ENCODE measurements at places on chromosomes 1 and 21.

- no peaks in the 10 kb centered on the region for H3K27me3 ChIP-seq
- H3K4me3 ChIP-seq = no peak overlapping the region
- DNase-seq = no peak
- H3K36me3 ChIP-seq = no peaks in the 10 kb centered on the region
- H3K4me1 ChIP-seq = no peaks in the 10 kb centered on the region
Measured at GRCh38 chr1:82399093-82399492, 598.4 kb downstream of the ADGRL2 start.

GRCh38 chr1:9294910-9295636, 2.4 kb downstream of the SPSB1 start:
- H3K4me1 ChIP-seq = peaks cover 4% of the 10 kb centered on the region
- DNase-seq = no peak
- H3K36me3 ChIP-seq = no peaks in the 10 kb centered on the region

- peaks cover 44% of the 10 kb centered on the region for H3K27me3 ChIP-seq
- H3K4me1 ChIP-seq = peaks cover 30% of the 10 kb centered on the region
- peak; percentile 39 for DNase-seq
- peak overlapping the region; percentile 89 for H3K4me3 ChIP-seq
- no peak overlapping the region for H3K27ac ChIP-seq
Measured at GRCh38 chr1:201648066-201648906, 109.4 kb downstream of the NAV1 start.

DNA sequence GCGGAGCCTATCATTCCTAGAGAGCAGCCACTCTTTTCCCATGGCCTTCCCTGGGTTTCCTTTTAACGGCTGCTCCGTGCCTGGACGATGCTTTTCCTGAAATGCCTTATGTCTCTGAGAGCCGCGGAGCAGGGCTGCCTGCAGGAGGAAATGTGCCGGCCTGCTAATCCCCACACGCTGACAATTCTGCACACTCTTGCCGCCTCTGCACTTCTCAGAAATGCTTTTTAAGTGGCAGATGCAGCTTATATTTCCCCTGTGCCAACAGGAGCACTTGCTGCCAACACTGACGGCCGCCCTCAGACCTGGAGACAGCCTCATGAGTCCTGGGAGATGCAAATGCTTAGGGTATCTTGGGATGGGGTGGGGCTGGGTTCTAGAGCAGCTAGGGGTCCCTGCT, 253.2 kb downstream of the GRIK3 start:
- no peak for DNase-seq
- peaks cover 10% of the 10 kb centered on the region for H3K27me3 ChIP-seq
- no peaks in the 10 kb centered on the region for H3K36me3 ChIP-seq
- H3K4me1 ChIP-seq = peaks cover 2% of the 10 kb centered on the region
- no peak overlapping the region for H3K27ac ChIP-seq
- H3K4me3 ChIP-seq = no peak overlapping the region

DNA sequence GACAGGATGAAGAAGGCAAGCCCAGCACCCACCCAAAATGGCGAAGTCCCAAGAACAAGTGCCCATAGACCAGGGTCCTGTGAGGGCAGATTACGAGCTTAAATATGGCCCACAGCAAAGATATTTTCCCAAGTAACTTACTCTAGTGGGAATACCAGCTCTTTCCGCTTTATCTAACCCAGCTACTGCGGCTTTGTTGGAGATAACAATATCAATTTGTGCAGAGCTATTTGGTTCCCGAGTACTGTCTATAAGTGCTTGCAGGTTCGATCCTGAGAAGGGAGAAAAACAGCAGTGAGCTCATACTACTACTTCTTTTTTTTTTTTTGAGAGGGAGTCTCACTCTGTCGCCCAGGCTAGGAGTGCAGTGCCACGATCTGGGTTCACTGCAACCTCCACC, 14.3 kb upstream of the DNAJC28 start:
- DNase-seq = no peak
- H3K27ac ChIP-seq = no peak overlapping the region
- peaks cover 93% of the 10 kb centered on the region for H3K36me3 ChIP-seq
- H3K4me3 ChIP-seq = no peak overlapping the region
- no peaks in the 10 kb centered on the region for H3K4me1 ChIP-seq

- H3K27me3 ChIP-seq = no peaks in the 10 kb centered on the region
- H3K4me1 ChIP-seq = no peaks in the 10 kb centered on the region
- DNase-seq = no peak
Measured at GRCh38 chr1:245277276-245277675, 122.5 kb downstream of the KIF26B start.

GRCh38 chr1:180805316-180805715, 107.4 kb upstream of the KIAA1614 start:
- peaks cover 45% of the 10 kb centered on the region for H3K36me3 ChIP-seq
- no peak overlapping the region for H3K27ac ChIP-seq
- no peak for DNase-seq
- H3K27me3 ChIP-seq = no peaks in the 10 kb centered on the region
- H3K4me1 ChIP-seq = no peaks in the 10 kb centered on the region

GRCh38 chr1:234495231-234495990, 16.4 kb upstream of the TARBP1 start:
- no peak overlapping the region for H3K4me3 ChIP-seq
- H3K4me1 ChIP-seq = peaks cover 15% of the 10 kb centered on the region
- DNase-seq = no peak
- H3K27me3 ChIP-seq = no peaks in the 10 kb centered on the region

DNA sequence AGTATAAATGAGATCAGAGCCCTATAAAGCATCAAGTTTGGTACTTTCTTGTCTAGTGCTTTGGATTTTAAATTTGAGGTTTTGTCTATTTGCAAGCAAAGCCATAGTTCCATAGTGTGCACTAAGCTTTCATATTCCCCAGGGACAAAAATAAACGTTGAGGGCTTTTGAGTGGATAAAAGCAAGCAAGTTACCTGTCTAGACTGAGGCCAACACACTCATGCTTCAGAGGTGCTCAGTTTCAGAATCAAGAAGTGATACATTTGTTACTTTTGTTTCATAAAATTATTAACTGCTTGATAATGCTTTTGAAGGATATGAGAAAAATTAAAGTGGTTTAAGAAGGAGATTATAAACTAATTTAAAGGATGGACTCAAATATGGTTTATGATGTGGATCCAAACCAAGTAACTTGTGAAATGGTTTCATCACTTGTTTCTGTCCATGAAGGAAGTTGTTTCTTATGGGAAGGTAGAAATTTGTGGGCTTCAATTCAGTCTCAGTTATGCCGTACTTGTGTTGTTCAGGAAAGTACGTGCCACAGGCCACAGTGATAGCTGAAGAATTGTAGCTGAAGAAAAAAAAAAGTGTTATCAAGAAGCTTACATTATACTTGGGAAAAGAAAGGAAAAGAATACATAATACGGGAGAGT, 71.2 kb downstream of the CHRM3 start:
- H3K4me1 ChIP-seq = no peaks in the 10 kb centered on the region
- no peak overlapping the region for H3K27ac ChIP-seq
- H3K27me3 ChIP-seq = no peaks in the 10 kb centered on the region
- H3K36me3 ChIP-seq = peaks cover 1% of the 10 kb centered on the region
- DNase-seq = no peak
- H3K4me3 ChIP-seq = no peak overlapping the region

- H3K27me3 ChIP-seq = no peaks in the 10 kb centered on the region
- no peak overlapping the region for H3K27ac ChIP-seq
- H3K4me1 ChIP-seq = no peaks in the 10 kb centered on the region
- DNase-seq = no peak
- no peaks in the 10 kb centered on the region for H3K36me3 ChIP-seq
Measured at GRCh38 chr1:228291906-228292608, 84.2 kb downstream of the OBSCN start.

Measured in neuronal stem cell (in vitro differentiated cells).